ENCODE measurements at places on chromosomes 6 and 20. TPM values are rescaled to one million over a fixed set of nuclear protein-coding genes. Genes with fewer than 3 reads are reported as not detected.

DNA sequence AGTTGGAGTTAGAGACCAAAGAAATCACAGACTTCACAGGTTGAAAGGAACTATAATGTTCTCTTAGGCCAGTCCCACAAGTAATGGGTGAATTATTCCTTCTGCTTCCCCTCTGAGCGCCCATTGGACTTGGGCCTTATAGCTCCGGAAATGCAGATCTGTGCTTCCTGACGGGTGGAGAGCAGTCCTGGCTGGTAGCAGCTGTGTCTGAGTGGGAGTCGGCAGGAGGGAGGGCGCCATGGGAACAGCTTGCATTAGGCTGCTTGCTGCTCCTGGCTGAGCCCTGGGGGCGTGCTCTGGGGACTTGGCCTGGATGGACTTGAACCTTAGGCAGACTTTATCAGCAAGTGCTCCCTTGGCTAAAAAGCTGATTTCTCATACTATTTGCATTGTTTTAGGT lies 18.4 kb upstream of the NUP153 start:
- peak; percentile 42 for DNase-seq

The OR2J3 gene
- not detected for polyA plus RNA-seq

DNA sequence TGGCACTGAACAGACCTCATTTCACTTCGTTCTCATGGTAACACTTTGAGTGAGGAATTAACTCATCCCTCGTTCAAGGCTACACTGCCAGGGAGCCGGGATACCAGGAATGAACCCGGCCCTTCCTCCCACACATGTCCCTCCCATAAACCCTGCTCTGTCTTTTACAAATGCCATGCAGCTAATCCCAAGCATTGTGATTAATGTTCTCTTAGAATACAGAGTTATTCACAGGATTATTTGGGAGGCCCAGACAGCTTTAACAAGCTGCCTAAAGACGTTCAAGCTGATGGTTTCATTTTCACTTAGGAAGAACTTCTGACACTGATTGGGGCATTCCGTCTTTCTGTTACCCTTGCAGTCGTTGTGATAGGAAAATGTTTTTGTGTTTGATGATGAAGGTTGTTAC lies 42.5 kb upstream of the CD83 start:
- DNase-seq: no peak

The FILIP1 gene
- 1.3 TPM for polyA plus RNA-seq

DNA sequence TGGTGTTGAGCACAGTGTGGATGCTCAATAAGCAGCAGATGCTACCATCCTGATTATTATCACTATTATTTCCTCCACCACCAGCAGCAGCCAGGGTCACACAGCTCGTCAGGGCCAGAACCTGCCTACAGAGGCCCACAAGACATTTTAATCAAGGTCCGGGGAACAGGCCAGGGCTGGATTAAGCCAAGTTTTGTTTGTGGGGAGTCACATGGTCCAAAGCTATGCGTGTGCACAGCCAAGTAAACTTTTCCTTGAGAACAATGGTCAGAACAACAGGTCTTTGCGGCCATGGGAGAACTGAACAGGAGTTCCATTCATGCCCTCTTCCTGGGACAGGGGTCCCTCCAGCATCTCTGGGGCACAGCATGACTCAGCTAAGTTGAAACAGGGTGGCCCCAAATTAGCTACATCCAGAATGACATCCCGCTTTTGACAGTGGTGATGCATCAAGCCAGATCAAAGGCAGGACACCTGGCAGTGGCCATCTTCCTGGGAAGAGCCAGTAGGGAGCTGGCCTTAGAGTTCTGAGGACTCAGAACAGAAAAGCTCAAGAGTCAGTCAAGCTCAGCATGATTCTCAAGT lies 11.7 kb downstream of the SNTA1 start:
- DNase-seq: no peak
